ENCODE measurements at places on chromosomes 7 and 10. TPM values are rescaled to one million over a fixed set of nuclear protein-coding genes. Genes with fewer than 3 reads are reported as not detected.

WEE2 gene
- not detected for total RNA-seq

CPEB3 gene
- 2.1 TPM for total RNA-seq

SAP25 gene
- total RNA-seq: 13.9 TPM

GPRIN2 gene
- total RNA-seq: not detected

UNC5B gene
- 0.11 TPM for total RNA-seq

SDK1 gene
- total RNA-seq: 0.04 TPM

- no peak for DNase-seq
These were observed 17.0 kb upstream of the ARHGAP21 start for GRCh38 chr10:24740714-24741113.

GRCh38 chr7:36159618-36160017 is 6.6 kb downstream of the EEPD1 start:
- DNase-seq: no peak

DNA sequence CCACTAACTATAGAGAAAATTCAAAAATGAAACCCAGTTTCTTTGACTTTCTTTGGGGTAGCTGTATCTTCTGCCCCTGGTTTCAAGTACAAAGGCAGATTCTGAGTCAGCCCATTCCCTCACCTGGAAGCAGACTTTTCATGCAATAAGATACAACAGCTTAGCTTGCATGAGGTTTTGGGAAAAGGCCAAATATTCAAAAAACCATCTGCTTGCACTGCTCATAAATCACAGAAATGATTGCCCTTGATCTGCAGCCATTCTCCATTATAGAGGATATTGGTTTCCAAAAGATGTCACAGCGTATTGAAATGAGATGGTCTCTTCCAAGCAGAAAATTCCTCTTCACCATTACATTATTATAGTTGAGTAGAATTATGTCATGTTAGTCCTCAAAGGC is 354.0 kb downstream of the PHF14 start:
- DNase-seq: no peak

GRCh38 chr7:7914547-7914946 is 54.0 kb upstream of the GLCCI1 start:
- no peak for DNase-seq

- no peak for DNase-seq
These were observed 48.7 kb upstream of the OCM2 start for GRCh38 chr7:98038731-98039130.

- no peak for DNase-seq
These were observed 4.7 kb downstream of the PPP1R9A start for GRCh38 chr7:94912085-94912484.

DNA sequence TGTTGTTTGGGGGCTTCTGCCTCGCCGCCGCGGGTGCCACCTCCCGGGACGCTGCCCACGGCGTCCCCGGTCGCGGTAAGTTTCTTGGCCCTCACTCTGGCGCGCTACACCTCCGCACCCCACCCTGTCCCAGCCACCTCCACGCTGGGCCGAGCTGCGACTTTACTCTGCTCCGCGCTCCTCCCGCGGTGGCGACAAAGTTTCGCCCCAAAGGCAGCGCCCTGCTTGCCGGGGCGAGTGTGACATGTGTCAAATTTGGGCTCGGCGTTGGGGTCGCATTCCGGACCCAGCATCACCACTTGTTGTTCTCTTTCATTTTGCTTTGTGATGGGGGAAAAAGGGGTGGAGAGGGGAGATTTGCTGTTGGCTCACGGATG is 167.7 kb upstream of the PPP1R3A start:
- no peak for DNase-seq

DNA sequence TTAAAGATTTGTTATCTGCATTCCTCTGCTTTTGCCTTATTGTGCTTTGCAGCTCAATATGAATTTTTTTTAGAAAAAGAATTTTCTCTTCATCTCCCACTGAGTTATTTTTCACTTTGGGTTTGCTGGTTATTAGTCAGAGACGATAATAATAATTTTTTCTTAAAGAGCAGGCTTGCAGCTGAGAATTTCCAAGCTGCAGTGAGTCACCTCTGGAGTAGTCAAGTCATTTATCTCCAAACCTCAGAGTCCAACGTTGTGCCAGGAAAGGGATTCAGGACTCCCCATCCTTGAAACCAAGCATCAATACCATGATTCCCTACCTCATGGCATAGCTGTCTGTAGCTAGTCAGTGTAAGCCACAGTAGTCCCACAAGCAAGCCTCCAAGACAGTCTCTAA is 15.2 kb upstream of the EGR2 start:
- no peak for DNase-seq

GRCh38 chr10:43160921-43161255 is 22.6 kb downstream of the CSGALNACT2 start:
- DNase-seq: no peak

DNA sequence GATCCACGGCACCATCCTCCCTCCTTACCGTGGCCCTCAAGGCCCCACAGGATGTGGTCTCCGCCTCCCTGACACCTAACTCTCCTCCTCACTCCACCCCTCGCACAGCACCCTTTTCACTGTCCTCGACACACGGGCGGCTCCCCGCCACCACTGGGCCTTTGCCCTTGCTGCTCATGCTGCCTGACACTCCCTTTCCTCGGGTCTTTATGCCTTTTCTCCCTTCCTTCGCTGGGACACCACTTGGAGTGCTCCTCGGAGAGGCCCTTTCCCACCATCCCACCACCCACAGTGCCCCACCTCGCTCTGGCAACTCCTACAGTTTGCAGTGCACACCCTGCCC is 7.9 kb upstream of the INMT start:
- no peak for DNase-seq

DNA sequence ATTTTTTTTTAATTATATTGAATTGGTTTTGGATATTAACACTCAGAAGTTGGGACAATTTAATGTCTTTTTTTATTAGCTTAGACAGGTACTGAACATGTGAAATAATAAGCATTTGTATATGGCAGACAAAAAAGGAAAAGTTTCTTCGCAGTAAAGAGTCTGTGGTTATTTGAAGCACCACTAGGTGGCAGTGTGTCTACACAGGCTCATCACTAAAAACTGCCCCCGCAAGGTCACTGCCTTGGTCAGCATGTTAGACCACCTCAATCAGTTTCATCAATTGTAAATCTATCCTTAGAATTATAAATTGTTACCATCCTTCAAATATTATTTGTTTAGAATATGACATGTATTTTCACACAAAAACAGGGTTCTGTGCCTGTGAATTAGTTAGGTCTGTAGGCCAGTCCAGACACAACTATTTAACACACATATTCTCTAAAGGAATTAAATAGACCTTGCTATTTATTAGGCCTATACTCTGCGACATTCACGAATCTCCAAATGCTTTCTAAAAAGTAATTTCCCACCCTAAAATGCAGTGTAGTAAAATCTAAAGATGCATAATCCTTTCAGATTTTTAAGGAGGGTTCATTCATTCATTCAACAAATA is 17.0 kb downstream of the PNLIPRP3 start:
- no peak for DNase-seq

- DNase-seq: no peak
These were observed 291.2 kb upstream of the MEOX2 start for GRCh38 chr7:15977663-15978062.

DNA sequence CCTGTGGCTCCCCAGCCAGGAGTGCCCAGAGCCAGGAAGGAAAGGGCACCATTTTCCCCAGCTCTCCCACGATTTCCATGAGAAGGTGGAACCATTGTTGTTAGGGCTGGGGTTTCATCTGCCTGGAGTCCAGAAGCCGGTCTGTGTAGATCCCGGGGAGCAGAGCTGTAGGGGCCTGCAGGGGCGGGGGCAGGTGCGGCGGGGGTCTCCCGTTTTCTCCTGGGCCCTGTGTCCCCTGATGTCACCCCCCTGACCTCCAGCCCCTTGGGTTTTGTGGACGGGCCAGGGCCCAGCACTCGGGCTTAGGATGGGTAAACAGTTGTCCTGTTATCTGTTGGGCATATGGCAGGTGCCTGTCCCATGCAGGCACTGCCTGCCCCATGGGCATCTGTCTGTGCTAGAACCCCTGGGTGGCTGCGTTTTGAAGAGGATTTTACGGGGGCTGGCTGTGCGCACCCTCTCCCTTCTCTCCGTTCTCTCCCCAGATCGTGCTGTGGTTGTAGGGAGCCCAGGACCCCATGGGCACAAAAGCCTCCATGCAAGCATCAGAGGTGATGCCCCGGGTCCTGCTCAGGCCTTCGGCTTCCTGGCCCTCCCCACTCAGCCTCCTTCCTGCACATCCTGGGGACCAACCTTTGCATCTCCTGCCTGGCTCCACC is 158.8 kb downstream of the WDR37 start:
- DNase-seq: no peak

GRCh38 chr10:66869635-66870034 is 56.2 kb upstream of the LRRTM3 start:
- DNase-seq: no peak

DNA sequence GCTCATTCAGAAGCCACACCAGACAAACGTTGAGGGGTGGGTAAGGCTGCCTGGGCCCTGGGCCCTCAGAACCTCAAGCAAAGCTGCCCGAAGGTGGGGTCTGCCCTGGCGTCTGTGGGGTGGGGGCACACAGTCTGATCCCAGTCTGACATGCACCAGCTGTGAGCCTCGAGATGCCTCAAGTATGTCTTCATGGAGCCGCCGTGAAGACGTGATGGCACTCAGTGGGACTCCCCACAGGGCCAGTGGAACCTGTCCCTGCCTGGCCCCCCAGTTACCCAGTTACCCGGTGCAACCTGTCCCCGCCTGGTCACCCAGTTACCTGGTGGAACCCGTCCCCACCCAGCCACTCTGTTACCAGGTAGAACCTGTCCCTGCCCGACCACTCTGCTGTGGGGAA is 351.2 kb downstream of the PTPRN2 start:
- no peak for DNase-seq

Data from CD8-positive, alpha-beta memory T cell (primary cell).